ENCODE measurements at places on chromosomes 2 and 18. TPM values are rescaled to one million over a fixed set of nuclear protein-coding genes. Genes with fewer than 3 reads are reported as not detected.

DNA sequence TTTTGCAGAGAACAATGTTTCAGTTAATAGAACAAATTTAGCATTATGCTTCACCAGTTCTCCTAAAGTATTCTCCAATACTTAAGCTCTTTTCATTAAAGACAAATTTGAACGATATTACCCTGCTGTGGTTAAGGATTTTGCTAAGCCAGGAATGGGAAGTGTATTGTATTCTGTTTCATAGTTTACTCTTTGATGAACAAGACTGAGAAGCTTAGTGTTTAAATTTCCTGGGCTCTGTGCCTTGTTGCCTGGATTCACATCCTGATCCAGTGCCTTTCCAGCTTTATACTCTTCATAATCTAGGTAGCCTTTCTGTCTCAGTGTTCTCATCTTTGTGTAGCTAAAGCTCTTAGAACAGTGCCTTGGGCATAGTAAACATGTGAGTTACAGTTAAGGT is 58.6 kb upstream of the GLS start:
- no peaks in the 10 kb centered on the region for H3K27me3 ChIP-seq
- no peaks in the 10 kb centered on the region for H3K4me1 ChIP-seq
- no peak overlapping the region for H3K27ac ChIP-seq
- no peaks in the 10 kb centered on the region for H3K36me3 ChIP-seq

- H3K4me1 ChIP-seq, result no peaks in the 10 kb centered on the region
- no peak overlapping the region for H3K27ac ChIP-seq
- no peaks in the 10 kb centered on the region for H3K36me3 ChIP-seq
- no peaks in the 10 kb centered on the region for H3K27me3 ChIP-seq
- DNase-seq, result no peak
Measured at GRCh38 chr2:235078182-235078581, 126.4 kb downstream of the SH3BP4 start.

DNA sequence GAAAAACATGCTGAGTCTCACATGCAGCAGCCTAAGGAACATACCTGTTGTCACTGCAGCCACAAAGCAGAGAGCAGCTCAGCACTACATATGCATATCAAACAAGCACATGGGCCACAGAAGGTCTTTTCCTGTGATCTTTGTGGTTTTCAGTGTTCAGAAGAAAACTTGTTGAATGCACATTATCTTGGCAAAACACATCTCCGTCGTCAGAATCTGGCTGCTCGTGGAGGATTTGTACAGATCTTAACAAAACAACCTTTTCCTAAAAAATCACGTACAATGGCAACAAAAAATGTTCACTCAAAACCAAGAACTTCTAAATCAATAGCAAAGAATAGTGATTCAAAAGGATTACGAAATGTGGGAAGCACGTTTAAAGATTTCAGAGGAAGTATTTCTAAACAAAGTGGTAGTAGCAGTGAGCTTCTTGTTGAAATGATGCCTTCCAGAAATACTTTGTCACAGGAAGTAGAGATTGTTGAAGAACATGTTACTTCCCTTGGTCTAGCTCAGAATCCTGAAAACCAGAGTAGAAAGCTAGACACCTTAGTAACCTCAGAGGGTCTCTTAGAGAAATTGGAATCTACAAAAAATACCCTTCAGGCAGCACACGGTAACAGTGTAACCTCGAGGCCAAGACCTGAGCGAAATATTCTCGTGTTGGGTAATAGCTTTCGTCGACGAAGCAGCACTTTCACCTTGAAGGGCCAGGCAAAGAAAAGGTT is 34.1 kb downstream of the ZNF407 start:
- no peaks in the 10 kb centered on the region for H3K4me1 ChIP-seq
- no peak overlapping the region for H3K4me3 ChIP-seq
- peaks cover 48% of the 10 kb centered on the region for H3K36me3 ChIP-seq

DNA sequence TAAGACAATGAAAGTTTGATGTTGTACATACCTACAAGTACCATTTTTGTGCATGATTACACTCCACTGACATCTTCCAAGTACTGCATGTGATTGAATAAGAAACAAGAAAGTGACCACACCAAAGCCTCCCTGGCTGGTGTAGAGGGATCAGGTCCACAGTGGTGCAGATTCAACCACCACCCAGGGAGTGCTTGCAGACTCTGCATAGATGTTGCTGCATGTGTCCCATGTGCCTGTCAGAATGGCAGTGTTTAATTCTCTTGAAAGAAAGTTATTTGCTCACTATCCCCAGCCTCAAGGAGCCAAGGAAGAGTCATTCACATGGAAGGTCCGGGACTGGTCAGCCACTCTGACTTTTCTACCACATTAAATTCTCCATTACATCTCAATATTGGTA is 114.5 kb downstream of the MMADHC start:
- H3K4me3 ChIP-seq, result no peak overlapping the region
- H3K36me3 ChIP-seq, result no peaks in the 10 kb centered on the region
- no peaks in the 10 kb centered on the region for H3K27me3 ChIP-seq
- H3K4me1 ChIP-seq, result no peaks in the 10 kb centered on the region
- DNase-seq, result no peak
- H3K27ac ChIP-seq, result no peak overlapping the region

DNA sequence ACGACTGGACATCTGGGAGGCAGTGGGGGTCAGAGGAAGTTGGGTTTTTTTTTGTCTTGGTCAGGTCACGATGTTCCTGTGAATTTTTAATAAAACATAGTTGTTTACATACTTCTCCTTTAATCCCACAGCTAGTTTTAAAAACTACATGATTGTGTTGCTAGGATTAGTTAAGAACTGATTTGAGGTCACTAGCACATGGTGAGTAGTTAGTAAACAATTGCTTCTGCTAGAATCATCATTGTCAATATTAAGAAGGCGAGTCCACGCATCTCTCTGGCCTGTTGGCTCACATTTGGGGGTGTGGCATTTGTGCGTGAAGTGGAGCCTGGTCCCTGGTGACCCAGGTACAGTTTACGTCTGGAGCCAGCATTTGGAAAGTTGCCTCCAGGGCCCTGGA is 59.4 kb downstream of the AGAP1 start:
- peaks cover 58% of the 10 kb centered on the region for H3K4me1 ChIP-seq
- H3K36me3 ChIP-seq, result no peaks in the 10 kb centered on the region

- no peaks in the 10 kb centered on the region for H3K4me1 ChIP-seq
- DNase-seq, result no peak
- H3K36me3 ChIP-seq, result no peaks in the 10 kb centered on the region
Measured at GRCh38 chr2:210299866-210300373, 15.1 kb downstream of the MYL1 start.

- H3K27me3 ChIP-seq, result no peaks in the 10 kb centered on the region
- no peak overlapping the region for H3K27ac ChIP-seq
- H3K4me1 ChIP-seq, result no peaks in the 10 kb centered on the region
- DNase-seq, result no peak
- no peaks in the 10 kb centered on the region for H3K36me3 ChIP-seq
Measured at GRCh38 chr2:189683348-189683747, 8.9 kb downstream of the ANKAR start.

GRCh38 chr2:129957891-129958290 is 21.6 kb upstream of the RAB6C start:
- H3K27ac ChIP-seq, result no peak overlapping the region
- no peaks in the 10 kb centered on the region for H3K4me1 ChIP-seq

DNA sequence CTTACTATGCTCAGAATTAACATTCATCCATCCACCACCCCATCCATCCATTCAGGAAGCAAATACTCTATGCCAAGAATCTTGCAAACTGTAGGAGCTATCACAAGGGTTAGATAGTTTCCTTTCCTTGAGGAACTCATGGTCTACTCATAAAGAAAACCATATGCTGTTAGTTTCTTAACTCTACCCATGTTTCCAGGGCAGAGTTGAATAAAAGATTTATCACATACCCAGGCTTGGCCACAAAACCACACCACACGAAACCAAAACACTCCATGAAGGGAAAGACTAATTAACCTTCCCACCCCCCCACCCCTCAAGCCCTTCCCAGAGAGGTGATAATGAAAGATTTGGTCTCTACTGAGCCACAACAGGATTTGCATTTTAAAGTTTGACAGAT is 23.7 kb upstream of the MSGN1 start:
- no peak overlapping the region for H3K4me3 ChIP-seq
- H3K4me1 ChIP-seq, result peaks cover 3% of the 10 kb centered on the region
- no peak overlapping the region for H3K27ac ChIP-seq
- no peaks in the 10 kb centered on the region for H3K36me3 ChIP-seq

- no peak for DNase-seq
- no peaks in the 10 kb centered on the region for H3K4me1 ChIP-seq
- no peak overlapping the region for H3K4me3 ChIP-seq
- H3K27ac ChIP-seq, result no peak overlapping the region
Measured at GRCh38 chr2:45586600-45586999, 24.5 kb downstream of the SRBD1 start.

GRCh38 chr2:188629753-188630527 is 338.3 kb downstream of the GULP1 start:
- no peak overlapping the region for H3K4me3 ChIP-seq
- H3K36me3 ChIP-seq, result no peaks in the 10 kb centered on the region
- peaks cover 14% of the 10 kb centered on the region for H3K4me1 ChIP-seq

DNA sequence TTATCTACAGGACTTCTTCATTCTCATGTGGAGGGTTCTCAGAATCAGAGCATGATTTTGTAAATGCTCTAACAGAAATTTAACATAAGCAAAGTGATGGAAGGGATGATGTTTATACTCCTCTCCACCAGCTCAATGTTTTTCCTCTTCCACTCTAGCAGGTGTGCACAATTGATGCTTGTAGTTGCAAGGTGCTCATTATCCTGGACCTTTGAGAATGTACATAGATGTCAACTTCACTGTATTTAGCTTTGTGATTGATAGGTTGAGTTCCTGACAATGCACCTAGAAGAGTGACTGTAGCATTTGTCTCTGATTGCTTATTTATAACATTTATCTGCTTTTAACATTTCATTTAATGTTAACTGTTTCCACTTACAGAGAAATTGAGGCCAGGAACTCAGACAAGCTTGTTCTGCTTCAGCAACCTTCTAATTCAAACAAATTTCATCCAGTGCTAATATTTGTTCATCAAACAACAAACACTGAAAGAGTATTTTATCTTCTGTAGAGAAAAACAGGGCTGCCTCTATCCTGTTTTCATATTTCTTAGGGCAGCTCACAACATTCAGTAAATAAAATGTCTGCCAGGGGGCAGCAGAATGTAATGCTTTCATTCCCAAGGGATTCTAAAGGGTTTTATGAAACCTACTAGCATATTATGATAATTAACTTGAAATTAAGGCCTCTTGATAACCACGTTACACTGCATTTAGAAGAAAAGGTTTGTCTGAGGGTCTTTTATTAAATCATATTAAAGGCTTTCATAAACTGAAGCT is 127.9 kb upstream of the NOL4 start:
- H3K27me3 ChIP-seq, result no peaks in the 10 kb centered on the region
- H3K36me3 ChIP-seq, result no peaks in the 10 kb centered on the region
- H3K4me1 ChIP-seq, result no peaks in the 10 kb centered on the region
- DNase-seq, result no peak

DNA sequence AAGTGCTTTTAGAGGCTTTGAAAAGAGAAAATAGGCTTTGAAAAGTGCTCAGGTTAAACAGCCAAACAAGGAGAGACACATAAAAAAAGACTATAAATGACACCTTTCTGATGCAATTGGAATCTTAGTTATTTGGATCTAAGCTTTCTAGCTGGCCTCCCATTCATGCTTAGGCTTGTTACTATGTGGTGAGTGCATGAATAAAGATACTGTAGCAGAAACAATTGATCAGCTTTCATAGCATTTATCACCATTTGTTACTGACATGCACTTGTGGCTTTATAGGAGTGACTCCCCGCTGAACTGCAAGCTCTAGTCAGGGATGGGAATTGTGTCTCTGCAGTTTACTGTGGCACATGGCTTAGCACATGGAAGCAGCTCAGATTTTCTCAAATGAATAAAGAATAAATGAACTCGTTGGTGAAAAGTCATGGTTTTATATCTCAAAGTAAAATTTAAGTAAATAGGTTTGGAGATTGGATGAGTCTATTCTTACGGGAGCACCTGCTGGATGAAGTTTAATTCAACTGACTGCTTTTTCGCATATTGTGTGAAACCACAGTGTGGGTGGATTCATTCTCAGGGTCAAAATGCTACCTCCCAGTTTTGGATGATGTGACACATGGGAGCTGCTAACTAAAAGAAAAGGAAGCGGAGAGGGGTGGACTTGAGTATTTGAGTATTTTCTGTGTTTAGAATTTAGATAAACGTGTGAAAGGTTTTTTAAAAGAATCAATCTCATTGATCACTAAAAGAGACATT is 91.1 kb upstream of the NOL4 start:
- no peaks in the 10 kb centered on the region for H3K4me1 ChIP-seq
- H3K27ac ChIP-seq, result no peak overlapping the region
- no peak overlapping the region for H3K4me3 ChIP-seq
- DNase-seq, result no peak

DNA sequence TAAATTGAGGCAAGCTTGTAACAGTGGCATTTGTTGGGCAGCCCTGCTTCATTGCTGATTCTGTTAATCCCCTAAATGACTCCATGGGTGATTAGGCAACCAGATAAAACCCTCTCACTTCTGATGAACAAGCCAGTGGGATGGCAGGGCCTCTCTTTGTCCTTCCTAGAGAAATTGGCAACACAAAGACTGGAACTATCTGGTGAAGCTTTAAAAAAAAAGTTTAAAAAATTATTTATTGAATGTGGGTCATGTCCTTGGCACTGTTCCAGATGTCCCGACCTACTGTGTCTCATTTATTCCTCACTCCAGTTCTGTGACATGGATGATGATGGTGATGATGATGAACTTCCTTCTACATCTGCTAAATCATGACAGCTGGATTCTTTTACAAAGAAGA is 30.8 kb downstream of the NRP2 start:
- no peaks in the 10 kb centered on the region for H3K36me3 ChIP-seq
- DNase-seq, result no peak
- H3K4me1 ChIP-seq, result peaks cover 10% of the 10 kb centered on the region
- H3K27me3 ChIP-seq, result no peaks in the 10 kb centered on the region

DNA sequence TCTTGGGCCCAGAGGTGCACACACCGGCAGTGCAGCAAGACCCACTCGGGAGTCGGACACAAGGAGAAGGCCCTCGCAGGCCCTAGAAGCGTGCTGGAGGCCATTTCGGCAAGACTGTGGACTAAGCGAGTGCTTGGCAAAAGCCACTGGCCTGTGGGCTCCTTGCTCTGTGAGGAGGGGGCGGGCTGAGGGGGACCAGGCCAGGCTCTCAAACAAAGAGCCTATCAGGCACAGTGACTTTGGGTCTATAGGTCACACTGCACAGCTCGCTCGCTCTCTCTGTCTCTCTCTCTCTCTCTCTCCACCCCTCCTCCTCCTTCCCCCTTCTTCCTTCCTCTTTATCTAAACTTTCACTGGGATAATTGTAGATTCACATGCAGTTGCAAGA is 23.6 kb upstream of the ZCCHC2 start:
- no peaks in the 10 kb centered on the region for H3K36me3 ChIP-seq
- no peaks in the 10 kb centered on the region for H3K4me1 ChIP-seq
- H3K4me3 ChIP-seq, result no peak overlapping the region
- H3K27me3 ChIP-seq, result no peaks in the 10 kb centered on the region
- DNase-seq, result no peak

GRCh38 chr2:25707927-25708590 is 34.7 kb upstream of the DTNB start:
- H3K36me3 ChIP-seq, result no peaks in the 10 kb centered on the region
- no peak for DNase-seq

Gene PSMA8
- not detected for total RNA-seq

Gene CD8A
- total RNA-seq, result not detected

Measured in esophagus squamous epithelium (tissue), 5 donors.